ENCODE measurements at places on chromosomes 3 and 15. TPM values are rescaled to one million over a fixed set of nuclear protein-coding genes. Genes with fewer than 3 reads are reported as not detected.

DNA sequence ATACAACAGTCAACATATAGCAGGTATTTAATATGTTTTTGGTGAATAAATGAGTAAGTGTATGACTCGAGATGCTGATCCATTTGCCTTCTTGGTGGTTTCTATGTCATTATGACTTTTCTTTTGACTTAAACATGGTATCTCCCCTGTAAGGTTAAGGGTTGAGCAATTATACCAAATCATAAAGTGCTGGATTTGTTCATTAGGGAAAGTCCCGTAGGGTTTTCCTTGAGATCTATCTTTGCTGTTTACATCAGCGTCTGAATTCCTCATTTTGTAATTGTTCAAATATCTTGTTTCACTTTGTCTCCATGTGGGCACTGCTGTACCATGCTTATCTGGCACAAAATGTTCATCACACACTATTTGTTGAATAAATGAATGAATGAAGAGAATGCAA lies 562.6 kb downstream of the EDEM1 start:
- no peak for DNase-seq
- no peak overlapping the region for H3K4me3 ChIP-seq
- no peaks in the 10 kb centered on the region for H3K27me3 ChIP-seq
- H3K27ac ChIP-seq: no peak overlapping the region
- H3K36me3 ChIP-seq: no peaks in the 10 kb centered on the region
- no peaks in the 10 kb centered on the region for H3K4me1 ChIP-seq

DNA sequence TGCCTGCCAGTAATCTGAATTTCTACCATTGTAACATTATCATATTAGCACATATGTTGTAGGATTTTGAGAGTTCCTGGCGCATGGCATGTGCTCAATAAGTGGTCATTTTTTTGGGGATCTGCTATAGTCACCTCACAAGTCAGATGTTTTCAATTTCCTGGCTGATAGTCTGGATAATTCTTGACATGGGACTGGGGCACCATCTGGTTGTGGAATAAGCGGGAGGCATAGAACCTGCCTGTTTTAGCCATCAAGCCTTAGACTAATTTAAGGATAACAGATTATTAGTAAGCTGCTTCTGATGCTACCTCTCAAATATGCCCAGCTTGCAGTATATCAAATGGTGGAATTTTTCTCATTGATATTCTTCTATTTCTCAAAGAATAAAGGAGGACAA lies 39.1 kb downstream of the GASK1A start:
- no peak overlapping the region for H3K27ac ChIP-seq
- H3K4me3 ChIP-seq: no peak overlapping the region
- no peaks in the 10 kb centered on the region for H3K36me3 ChIP-seq
- H3K27me3 ChIP-seq: no peaks in the 10 kb centered on the region
- no peak for DNase-seq
- H3K4me1 ChIP-seq: no peaks in the 10 kb centered on the region

KLHL40 gene
- not detected for total RNA-seq

DNA sequence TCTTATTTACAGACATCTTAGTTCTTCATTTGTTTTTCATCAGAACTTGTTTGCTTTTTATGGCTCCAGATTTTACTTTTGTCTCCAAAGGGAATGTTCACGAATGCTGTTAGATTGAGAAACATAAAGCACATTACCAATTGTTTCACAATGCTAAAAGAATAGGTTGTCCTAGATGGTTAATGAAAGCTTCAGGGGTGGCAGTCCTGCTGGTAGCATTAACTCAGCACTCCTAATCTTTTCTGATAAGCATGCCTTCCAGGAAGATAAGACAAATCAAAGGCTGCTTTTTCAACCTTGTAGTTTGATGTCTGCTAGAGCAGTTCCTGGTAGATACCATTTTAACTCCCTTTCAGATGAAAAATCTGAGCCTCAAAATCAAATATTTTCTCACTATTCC lies 619.4 kb downstream of the PYDC2 start:
- no peaks in the 10 kb centered on the region for H3K27me3 ChIP-seq
- no peaks in the 10 kb centered on the region for H3K4me1 ChIP-seq
- no peak overlapping the region for H3K4me3 ChIP-seq
- DNase-seq: no peak
- H3K36me3 ChIP-seq: no peaks in the 10 kb centered on the region

TBC1D21 gene
- not detected for total RNA-seq

DNA sequence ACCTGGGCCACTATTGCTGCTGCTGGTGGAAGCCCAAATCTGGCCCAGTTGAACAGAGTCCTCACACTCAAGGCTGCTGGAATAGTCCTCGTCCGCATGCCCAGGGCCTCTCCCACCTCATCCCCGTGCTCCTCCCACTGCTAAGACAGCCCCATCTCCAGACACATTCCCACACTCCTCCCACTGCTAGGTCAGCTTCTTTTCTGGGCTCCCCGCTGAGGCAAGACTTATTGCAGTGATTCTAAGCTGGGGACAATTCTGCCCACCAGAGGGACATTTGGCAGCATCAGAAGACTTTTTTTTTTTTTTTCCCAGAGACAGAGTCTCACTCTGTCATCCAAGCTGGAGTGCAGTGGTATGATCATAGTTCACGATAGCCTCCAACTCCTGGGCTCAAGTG lies 35.1 kb downstream of the POC1A start:
- no peaks in the 10 kb centered on the region for H3K27me3 ChIP-seq
- H3K4me1 ChIP-seq: no peaks in the 10 kb centered on the region
- no peak overlapping the region for H3K4me3 ChIP-seq
- H3K36me3 ChIP-seq: no peaks in the 10 kb centered on the region
- no peak for DNase-seq

LARP6 gene
- total RNA-seq: 72.5 TPM

GRCh38 chr3:157667493-157667892 lies 164.3 kb upstream of the VEPH1 start:
- no peak for DNase-seq
- no peaks in the 10 kb centered on the region for H3K36me3 ChIP-seq
- no peaks in the 10 kb centered on the region for H3K4me1 ChIP-seq
- no peak overlapping the region for H3K4me3 ChIP-seq
- H3K27me3 ChIP-seq: no peaks in the 10 kb centered on the region

GRCh38 chr15:101436526-101436925 lies 53.0 kb downstream of the PCSK6 start:
- no peaks in the 10 kb centered on the region for H3K36me3 ChIP-seq
- DNase-seq: no peak
- H3K27ac ChIP-seq: no peak overlapping the region
- no peaks in the 10 kb centered on the region for H3K27me3 ChIP-seq
- no peaks in the 10 kb centered on the region for H3K4me1 ChIP-seq
- no peak overlapping the region for H3K4me3 ChIP-seq

DNA sequence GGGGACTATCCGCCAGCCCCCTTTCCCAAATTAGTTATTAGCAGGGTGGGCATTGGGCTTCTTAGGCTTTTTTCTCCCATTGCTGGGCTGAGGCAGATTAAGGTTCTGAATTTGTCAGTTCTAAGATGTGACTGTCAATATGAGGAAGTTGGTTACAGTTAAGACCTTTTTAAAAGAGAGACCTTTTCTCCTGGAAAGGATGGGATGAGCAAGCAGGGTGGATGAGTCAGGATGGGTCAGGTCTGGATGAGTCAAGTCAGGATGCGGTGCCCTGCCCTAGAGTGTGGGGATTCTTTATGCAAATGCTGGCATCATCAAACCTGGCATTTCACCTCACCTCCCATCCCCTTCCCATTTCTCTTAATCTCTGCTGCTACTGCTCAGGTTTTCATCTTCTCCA lies 1.9 kb downstream of the AEN start:
- H3K4me3 ChIP-seq: peak overlapping the region; percentile 93
- peak overlapping the region; percentile 85 for H3K27ac ChIP-seq
- no peak for DNase-seq
- H3K4me1 ChIP-seq: peaks cover 10% of the 10 kb centered on the region

DNA sequence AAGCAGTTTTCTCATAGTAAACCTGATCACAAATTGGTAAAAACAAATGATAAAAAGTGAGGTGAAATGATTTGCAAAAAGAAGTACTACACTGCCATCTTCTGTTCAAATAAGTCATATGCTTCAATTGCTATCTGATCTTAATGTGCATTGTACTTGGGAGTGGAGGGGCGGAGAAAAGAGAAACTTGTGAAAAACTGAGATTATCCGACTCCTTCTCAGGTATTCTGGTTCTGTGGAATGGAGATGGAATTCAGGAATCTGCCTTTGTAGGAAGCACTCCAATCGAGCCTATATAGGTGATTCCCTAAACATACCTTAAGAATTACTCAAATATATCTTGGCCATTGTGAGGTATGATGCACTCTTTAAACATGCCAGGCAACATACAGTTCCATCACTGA lies 180.6 kb downstream of the CHL1 start:
- no peaks in the 10 kb centered on the region for H3K4me1 ChIP-seq
- no peaks in the 10 kb centered on the region for H3K36me3 ChIP-seq
- H3K27ac ChIP-seq: no peak overlapping the region
- H3K4me3 ChIP-seq: no peak overlapping the region
- DNase-seq: no peak

BNC1 gene
- total RNA-seq: 10.7 TPM

- H3K27me3 ChIP-seq: no peaks in the 10 kb centered on the region
- H3K27ac ChIP-seq: peak within 1 kb of the TSS; percentile 94
- peak within 1 kb of the TSS; percentile 100 for H3K4me3 ChIP-seq
- H3K4me1 ChIP-seq: peaks cover 10% of the 10 kb centered on the region
- peak; percentile 61 for DNase-seq
- H3K36me3 ChIP-seq: peaks cover 5% of the 10 kb centered on the region
Observed at GRCh38 chr3:49165771-49166751, at the start of gene CCDC71. TSS of gene CCDC71 (minus strand) at chr3:49166331. CDS start at chr3:49164208, 2,123 bp downstream.

DNA sequence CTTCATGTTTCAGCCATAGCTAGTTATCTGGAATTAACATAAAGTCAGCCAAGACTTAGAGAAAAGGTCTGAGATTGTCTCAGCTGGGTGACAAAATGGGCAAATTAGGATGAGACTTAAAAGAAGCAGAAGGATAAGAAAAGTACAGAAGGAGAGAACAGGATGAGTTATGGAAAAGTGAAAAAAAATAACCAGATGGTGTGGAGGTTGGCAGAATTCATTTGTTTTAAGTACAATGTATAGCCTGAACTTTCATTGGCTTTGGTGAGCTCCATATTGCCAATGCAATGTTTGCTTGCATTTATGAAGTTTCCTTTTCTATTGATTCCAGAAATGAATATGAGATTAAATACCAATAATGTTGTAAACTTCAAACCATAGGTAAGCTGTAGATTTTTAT lies 447.2 kb upstream of the DPH6 start:
- H3K27me3 ChIP-seq: no peaks in the 10 kb centered on the region
- no peaks in the 10 kb centered on the region for H3K4me1 ChIP-seq
- H3K4me3 ChIP-seq: no peak overlapping the region
- no peak overlapping the region for H3K27ac ChIP-seq
- DNase-seq: no peak

DNA sequence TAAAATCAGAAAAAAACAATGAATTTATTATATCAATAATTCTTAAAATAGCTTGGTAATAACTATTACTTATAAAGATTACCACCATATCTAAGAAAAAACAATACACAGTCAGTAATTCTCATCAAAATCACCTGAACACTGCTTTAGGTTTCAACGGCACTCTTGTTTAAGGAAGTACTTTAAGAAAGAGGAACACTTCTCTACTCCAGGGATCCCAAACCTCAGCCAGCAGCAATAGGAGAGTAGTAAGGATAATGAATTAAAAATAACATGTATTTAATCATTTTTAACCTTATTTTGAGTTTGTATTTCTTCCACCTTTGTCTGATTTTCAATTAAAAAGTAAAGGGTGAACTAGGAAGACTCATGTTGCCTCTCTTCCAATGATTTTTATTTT lies 494.0 kb upstream of the NR2F2 start:
- no peaks in the 10 kb centered on the region for H3K4me1 ChIP-seq
- no peak overlapping the region for H3K4me3 ChIP-seq
- H3K27ac ChIP-seq: no peak overlapping the region
- DNase-seq: no peak

EPHA6 gene
- total RNA-seq: 0.98 TPM

- no peak overlapping the region for H3K27ac ChIP-seq
- no peak overlapping the region for H3K4me3 ChIP-seq
- no peak for DNase-seq
- no peaks in the 10 kb centered on the region for H3K27me3 ChIP-seq
Observed at GRCh38 chr3:36714343-36715086, 49.8 kb downstream of the DCLK3 start.

DNA sequence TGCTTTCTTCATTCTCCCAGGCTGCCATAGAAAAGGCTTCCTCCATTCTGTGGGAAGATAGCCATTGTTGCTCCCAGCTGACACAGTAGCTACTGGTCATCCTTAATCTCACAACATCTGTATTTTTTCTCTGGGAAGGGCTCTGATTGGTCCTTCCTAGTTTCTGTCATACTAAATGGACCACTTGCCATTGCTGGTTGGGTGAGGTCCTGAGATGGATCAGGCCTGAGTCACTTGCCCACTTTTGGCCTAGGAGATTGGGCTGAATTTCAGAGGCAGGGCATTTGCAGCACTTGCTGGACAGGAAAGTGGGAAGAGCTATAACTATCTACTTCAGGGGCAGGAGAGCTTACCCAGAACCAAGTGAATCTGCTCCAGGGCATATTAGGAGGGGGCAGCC lies 106.5 kb upstream of the PROK2 start:
- DNase-seq: no peak
- no peak overlapping the region for H3K4me3 ChIP-seq
- H3K4me1 ChIP-seq: no peaks in the 10 kb centered on the region
- H3K27me3 ChIP-seq: no peaks in the 10 kb centered on the region
- no peak overlapping the region for H3K27ac ChIP-seq
- no peaks in the 10 kb centered on the region for H3K36me3 ChIP-seq

TUSC7 gene
- total RNA-seq: not detected

GRCh38 chr15:65060641-65061397 lies 7.0 kb downstream of the RASL12 start:
- H3K4me1 ChIP-seq: no peaks in the 10 kb centered on the region
- no peaks in the 10 kb centered on the region for H3K27me3 ChIP-seq
- H3K4me3 ChIP-seq: no peak overlapping the region

GRCh38 chr3:47365213-47366153 lies 15.3 kb upstream of the PTPN23 start:
- no peak overlapping the region for H3K4me3 ChIP-seq
- no peaks in the 10 kb centered on the region for H3K27me3 ChIP-seq
- no peak for DNase-seq
- H3K4me1 ChIP-seq: no peaks in the 10 kb centered on the region

Measured in breast epithelium (tissue), 4 donors.